ENCODE measurements at places on chromosomes 12 and 14. TPM values are rescaled to one million over a fixed set of nuclear protein-coding genes. Genes with fewer than 3 reads are reported as not detected.

The GCN1 gene
- total RNA-seq, result 311 TPM

- H3K4me3 ChIP-seq, result no peak overlapping the region
- DNase-seq, result no peak
- no peak overlapping the region for H3K27ac ChIP-seq
- H3K4me1 ChIP-seq, result no peaks in the 10 kb centered on the region
- H3K36me3 ChIP-seq, result no peaks in the 10 kb centered on the region
Observed at GRCh38 chr14:34052658-34053014, 101.8 kb upstream of the EGLN3 start.

DNA sequence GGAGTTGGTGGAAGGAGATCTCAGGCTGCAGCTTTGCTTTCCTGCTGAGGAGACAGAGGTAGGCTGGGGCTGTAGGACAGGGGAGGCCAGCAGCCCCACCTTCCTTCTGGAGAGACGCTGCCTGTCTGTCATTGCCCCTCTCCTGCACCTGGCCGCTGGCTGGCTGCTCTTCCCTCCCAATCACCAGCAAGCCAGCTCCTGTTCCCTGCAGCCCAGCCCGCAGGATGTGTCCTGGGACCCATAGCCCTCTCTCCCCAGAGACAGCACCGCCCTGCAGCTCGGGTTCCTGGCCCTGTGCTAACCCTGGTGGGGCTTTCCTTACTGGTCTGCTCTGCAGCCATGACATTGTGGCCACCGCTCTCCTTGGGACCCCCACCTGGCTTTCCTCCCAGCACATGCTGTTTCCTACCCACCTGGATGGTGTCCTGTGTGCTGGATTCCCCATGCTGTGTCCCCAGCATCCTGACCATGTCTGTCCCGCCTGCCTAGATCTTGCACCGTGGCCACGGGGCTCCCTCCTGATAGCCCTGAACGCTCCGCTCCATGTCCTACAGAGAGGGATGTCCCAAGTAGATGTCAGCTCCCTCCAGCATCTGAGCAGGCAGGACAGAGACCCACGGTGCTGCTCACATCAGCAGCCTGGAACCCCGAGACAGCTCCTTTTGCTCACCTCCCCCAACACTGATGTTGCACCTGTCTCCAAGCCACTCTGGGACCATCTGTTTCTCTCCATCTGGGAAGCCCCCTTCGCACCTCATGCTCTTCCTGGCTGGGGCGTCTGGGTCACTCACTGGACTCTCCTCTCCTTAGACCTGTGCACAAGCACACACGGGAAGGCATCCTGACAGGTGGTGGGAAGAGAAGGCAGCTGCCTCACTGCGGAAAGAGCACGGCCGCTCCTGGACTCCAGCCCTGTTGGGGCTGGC is 1.1 kb upstream of the MTA1 start:
- no peaks in the 10 kb centered on the region for H3K36me3 ChIP-seq
- H3K27me3 ChIP-seq, result no peaks in the 10 kb centered on the region
- H3K4me1 ChIP-seq, result peaks cover 11% of the 10 kb centered on the region

DNA sequence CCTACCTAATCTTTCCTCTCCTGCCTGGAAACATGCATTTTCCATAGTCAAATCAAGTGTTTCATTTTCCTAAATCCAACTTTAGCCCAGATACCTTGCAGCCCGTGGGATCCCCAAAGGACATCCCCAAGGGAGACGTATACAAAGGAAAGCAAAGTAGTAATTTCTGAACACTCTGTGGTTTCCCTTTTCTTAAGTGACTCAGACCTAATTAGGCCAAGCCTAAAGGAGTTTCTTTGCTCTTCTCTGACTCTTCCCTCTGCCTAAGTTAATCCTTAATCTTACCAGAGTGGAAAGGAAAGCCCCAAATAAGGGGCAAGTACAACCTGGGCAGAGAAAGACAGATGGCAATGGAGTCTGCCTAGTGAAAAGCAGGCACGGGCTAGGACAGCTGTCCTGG is 250.3 kb downstream of the SPTSSA start:
- H3K4me3 ChIP-seq, result no peak overlapping the region
- peaks cover 20% of the 10 kb centered on the region for H3K27me3 ChIP-seq
- H3K36me3 ChIP-seq, result no peaks in the 10 kb centered on the region
- H3K4me1 ChIP-seq, result no peaks in the 10 kb centered on the region

- H3K4me1 ChIP-seq, result peaks cover 27% of the 10 kb centered on the region
- H3K4me3 ChIP-seq, result no peak overlapping the region
- no peak overlapping the region for H3K27ac ChIP-seq
- DNase-seq, result no peak
- H3K27me3 ChIP-seq, result peaks cover 37% of the 10 kb centered on the region
Observed at GRCh38 chr14:106060276-106060975, 534.0 kb downstream of the TMEM121 start.

Measured in natural killer cell treated with Interleukin-12 subunit alpha and Interleukin-12 subunit beta and Interleukin-15 and Interleukin-18, amount 100 ng/mL, for 72 hours (primary cell).